ENCODE measurements at places on chromosomes 6 and 20.
A peak's percentile ranks its signal among the peaks of the same experiment; 100 is the strongest.

DNA sequence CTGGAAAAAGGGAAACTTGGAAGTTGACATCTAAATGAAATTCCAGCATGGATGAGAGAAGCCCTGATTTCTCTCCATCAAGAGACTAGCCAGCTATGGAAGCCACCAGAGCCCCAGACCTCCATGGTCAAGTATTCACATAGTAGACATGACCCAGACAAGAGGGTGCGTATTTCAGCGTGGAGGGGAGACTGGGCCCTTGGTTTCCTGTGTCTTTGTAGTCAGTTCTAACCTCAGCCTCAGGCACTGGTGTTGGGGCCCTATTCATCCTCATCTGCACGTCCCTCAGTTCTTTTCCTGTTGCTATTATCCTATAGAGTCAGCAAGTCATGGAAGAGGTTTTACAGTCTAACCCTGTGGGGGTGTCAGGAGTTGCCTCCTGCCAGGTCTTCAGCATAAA is 12.5 kb downstream of the GNL1 start:
- no peak for DNase-seq

DNA sequence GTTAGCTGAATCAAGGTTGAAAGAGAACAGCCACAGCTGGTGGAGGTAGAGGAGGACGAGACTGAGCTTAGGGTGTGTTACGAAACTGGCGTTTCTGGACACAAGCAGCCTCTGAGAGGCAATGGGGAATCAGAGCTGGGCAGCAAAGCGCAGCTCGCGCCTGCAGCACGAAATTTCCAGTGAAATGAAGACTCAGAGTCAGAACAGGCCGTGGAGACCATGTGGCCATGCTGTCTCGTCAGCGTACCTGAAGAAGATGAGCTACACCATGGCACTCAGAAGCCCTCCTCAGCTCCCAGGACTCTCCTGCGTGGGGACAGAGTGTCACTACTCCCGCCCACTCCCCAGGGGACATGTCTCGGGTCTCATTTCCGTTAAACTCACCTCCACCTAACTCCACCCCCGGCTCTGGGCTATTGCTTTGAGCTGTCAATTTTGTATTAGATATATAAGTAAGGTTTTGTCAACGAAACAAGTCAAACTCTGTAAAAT is 256.9 kb downstream of the ERMARD start:
- DNase-seq: no peak

DNA sequence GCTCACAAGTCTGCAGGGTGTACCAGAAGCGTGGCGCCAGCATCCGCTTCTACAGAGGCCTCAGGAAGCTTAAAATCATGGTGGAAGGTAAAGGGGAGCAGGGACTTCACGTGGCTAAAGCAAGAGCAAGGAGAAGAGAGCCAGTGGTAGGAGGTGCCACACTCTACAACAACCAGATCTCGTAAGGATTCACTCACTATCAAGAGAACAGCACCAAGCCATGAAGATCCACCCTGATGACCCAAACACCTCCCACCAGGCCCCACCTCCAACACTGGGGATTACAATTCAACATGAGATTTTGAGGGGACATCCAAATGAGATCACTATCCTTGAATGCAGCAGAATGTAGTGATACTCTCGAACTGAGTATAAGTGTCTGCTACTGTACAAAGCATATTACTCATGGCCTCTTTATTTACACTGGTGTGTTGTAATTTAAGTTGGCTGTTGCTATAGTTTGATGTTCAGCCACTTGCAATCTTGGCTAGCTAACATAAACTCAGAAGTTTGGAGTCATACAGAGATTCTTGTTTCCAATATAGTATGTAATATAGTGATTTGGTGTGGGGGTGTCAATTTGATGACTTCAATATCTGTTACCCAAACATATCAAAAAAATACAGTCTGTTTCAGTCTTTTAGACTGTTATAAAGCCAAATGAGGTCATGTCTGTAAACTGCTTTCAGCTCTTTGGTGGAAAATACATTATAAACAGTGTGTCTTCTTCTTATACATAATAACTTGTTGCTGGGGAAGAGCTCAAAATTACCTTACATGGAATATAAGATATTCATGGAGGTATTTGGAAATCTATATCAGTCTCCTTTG is 39.4 kb upstream of the MYLIP start:
- peak; percentile 22 for DNase-seq

DNA sequence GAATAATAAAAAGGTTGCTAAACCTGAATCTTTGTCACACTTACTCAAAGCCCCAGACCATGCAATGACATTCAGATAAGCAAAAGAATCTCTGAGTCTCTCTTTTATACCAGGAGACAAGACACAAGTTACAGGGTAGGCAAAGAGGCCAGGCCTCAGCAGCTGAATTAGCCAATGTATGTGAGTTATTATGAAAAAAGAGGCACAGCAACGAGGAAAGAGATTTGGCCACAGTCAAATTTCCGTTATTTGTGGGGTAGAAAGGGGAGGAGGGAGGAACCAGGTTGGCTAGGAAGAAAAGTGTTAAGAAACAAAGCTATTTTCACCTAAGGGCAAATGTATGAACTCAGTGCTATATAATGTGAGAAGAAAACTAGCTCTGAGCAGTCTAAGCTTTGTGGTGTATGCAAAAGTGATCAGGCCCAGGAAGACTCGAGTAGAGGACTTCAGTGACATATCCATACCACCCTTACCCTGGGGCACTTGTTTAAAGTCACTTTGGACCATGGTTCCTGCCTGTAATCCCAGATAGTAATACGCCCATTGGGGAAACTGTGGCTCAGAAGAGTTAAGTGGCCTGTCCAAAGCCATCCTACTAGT is 19.1 kb downstream of the IPCEF1 start:
- no peak for DNase-seq

GRCh38 chr20:42191140-42191860 is 573.1 kb upstream of the CHD6 start:
- no peak for DNase-seq

GRCh38 chr6:54467384-54467783 is 159.1 kb downstream of the TINAG start:
- no peak for DNase-seq

- no peak for DNase-seq
Measured at GRCh38 chr20:17856024-17856564, 112.5 kb downstream of the SNX5 start.

GRCh38 chr6:3228771-3229565 is 1.5 kb upstream of the TUBB2B start:
- peak; percentile 13 for DNase-seq

- DNase-seq: no peak
Measured at GRCh38 chr6:130583268-130583667, 217.5 kb downstream of the TMEM200A start.

DNA sequence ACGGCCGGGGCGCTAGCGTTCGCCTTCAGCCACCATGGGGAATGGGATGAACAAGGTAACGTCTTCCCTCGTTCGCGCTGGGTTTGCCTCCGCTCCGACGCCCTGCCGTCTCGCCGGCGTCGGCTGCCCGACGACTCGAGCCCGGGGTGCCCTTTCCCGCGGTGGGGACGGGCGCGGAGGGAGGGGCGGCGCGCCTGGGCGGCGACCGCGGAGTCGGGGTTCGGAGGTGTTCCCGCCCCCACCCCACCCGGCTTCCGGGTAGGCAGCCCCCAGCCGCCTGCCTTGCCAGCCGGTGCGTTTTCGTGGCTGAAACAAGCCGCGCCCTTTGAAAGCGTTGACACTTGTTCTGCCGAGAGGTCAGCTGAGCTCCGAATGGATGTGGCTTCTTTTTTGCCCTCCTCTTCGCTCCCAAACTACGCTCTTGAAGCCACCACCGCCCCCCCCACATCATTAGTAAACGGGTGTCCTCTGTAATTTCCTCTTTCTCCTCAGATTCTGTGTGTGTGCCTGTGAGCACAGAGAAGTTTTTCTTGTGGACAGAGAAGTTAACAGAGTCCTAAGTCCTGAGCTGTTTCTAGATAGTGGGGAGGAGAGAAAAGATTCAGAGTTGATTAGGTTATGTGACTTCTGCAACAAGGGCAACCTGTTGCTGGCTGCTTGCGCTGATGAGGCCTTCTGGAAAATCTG is 362 bp downstream of the DUSP22 start:
- DNase-seq: peak; percentile 78

GRCh38 chr6:33702345-33702977 is 9.0 kb downstream of the UQCC2 start:
- DNase-seq: peak; percentile 35

- no peak for DNase-seq
Measured at GRCh38 chr6:106974336-106974998, at the start of gene CD24. CD24 (minus strand) TSS chr6:106974729; CDS start chr6:106974646, 83 bp downstream.

GRCh38 chr6:41594326-41594725 is 43.9 kb upstream of the MDFI start:
- no peak for DNase-seq

- peak; percentile 28 for DNase-seq
Measured at GRCh38 chr20:341682-342081, 5.2 kb upstream of the NRSN2 start.

DNA sequence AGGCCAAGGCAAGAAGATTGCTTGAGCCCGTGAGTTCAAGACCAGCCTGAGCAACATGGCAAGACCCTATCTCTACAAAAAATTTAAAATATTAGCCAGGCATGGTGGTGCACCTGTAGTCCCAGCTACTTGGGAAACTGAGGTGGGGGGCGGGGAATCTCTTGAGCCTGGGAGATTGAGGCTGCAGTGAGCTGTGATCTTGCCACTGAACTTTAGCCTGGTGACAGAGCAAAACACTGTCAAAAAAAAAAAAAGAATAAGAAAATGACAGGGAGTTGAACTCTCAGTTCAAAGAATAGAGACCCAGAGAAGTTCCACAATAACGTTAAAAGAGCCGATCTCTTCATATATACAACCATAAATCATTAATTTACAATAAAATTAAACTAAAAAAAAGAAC is 24.8 kb upstream of the AMD1 start:
- DNase-seq: no peak

DNA sequence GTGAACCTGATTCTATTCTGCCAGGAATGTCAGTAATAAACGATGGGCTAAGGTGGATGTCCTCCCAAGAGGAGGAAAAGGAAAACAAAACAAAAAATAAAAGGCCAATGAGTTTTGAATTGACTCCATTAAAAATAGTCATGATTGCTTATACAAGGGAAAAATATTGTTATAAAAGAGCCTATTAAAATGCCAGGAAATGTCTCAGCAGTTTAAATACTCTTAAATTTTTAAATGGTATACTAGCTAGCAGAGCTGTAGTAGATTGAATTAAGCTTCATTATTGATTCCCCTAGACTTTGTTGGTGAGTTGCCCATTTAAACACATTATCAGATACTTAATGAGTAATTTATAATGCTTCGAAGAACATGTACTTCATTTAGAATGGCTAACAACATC is 990.9 kb upstream of the GJE1 start:
- DNase-seq: no peak

GRCh38 chr6:163860287-163861081 is 446.0 kb downstream of the QKI start:
- DNase-seq: no peak

DNA sequence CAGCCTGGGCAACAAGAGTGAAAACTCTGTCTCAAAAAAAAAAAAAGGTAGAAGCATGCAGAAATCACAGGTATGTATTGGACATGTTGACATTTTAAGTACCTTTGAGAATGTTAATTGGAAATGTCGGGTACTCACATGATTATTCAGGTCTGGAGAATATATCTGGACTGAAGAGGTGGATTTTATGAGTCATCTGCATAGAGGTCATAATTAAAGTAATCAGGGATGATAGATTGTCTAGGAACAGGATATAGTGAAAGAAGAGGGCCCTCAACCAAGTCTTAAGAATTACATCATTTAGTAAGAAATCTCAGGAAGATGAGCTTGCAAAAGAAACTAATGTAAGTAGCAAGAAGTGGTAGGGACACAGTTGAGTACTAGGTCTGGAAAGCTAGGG is 212.5 kb downstream of the UTRN start:
- no peak for DNase-seq

DNA sequence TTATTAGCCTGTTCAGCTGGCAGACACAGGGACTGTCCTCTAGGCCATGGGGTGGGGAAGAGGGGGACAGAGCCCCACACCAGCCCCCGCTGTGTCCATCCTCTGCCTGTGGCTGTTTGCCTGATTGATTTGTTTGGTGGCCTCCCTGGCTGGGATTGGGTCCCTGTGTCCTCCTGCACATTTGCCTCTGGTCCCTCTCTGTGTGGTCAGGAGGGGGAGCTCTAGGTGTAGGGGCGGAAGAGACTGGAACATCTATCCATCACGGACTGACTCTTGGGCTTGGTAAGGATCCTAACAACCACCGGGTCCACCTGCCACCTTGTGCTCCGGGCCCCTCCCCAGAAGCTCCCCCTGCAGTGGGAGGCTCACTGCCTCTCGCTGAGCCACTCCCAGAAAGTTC is 38.4 kb upstream of the CCDC167 start:
- no peak for DNase-seq

DNA sequence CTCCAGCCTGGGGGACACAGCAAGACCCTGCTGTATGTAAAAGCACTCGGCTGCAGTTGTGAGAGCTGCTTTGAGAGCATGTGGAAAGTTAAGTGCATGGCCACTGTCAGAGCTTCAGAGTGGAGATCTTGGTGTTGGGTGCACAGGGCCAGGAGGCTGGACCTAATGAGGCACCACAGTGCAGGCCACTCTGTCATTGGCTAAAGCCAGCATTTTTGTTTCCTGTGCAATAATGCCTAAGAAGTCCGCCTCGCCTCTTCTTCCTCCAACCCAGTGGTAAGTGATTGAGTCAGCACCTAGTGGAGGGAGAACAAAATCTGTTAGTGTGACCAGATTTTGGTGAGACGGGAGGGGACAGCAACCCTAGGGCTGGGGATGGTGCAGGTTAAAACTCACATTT is 60.6 kb downstream of the SSR1 start:
- no peak for DNase-seq

GRCh38 chr20:16451982-16452381 is 121.3 kb downstream of the KIF16B start:
- no peak for DNase-seq

GRCh38 chr6:88119769-88120168 is 46.4 kb downstream of the CNR1 start:
- DNase-seq: no peak

DNA sequence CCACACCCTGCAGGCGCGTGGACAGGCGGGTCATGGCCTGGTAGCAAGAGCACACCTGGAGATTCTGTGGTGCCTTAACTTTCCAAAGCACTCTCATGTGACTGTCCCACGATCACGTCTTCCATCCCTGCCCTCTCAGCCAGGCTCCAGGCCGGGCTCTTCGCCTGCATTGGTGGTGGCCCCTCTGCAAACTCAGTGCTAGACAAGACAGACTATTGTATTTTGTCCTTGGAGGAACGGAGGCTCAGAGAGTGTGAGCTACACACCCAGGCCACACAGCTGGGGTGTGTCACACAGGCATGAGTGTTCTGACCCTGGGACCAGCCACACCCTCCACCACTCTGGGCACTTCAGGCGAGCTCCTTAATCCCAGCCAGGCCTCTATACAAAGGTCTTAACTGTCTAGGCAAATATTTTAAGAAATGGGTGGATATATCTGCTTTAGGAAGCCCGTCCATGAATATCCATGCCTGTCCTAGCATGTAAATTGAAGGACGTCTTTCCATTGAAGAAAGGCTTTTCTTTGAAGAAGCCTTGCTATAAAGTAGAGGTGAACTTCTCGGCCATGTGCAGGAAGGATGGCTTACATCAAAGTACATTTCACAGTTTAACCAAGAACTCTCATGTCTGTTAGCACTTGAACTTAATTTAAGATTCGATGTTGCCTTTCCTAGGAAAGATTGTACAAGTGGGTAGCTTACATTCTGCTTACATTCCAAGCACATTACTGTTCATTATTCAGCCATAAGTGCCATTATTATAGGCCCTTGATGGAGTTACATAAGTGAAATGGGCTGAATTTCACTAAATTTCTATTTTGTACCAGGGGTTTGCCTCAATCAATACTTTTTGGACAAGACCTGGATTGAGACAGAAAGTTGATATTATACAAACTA is 263.9 kb downstream of the DLL1 start:
- no peak for DNase-seq

- no peak for DNase-seq
Measured at GRCh38 chr6:31096215-31096614, 16.2 kb downstream of the C6orf15 start.

Measured in activated CD4-positive, alpha-beta T cell treated with anti-CD3 and anti-CD28 coated beads, Interleukin-2, Interleukin-4, amounts not matched to agents 100 ng/mL and 50 ng/mL, durations not matched to agents 16 hours and 8 hours (primary cell).